ENCODE measurements at places on chromosomes 5 and 9.

DNA sequence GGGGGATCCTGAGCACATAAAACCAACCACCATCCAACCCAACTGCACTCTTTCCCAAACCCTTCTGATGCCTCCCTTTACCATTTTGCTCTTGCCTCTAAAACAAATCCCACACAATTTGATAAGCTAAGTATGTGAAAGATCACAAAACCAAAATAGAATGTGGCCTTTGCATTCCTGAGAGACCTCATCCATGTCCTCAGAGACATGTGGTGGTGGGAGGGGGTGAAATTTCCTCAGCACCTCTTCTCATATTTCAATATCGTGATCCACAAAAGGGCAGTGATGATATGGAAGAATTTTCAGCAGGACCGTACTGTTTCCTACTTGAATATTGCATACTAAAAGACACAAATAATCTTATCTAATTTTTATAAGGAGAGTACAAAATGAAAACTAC is 423.3 kb downstream of the TLE1 start:
- DNase-seq: no peak

- no peak for DNase-seq
Observed at GRCh38 chr5:15013654-15014463, 142.3 kb upstream of the ANKH start.

DNA sequence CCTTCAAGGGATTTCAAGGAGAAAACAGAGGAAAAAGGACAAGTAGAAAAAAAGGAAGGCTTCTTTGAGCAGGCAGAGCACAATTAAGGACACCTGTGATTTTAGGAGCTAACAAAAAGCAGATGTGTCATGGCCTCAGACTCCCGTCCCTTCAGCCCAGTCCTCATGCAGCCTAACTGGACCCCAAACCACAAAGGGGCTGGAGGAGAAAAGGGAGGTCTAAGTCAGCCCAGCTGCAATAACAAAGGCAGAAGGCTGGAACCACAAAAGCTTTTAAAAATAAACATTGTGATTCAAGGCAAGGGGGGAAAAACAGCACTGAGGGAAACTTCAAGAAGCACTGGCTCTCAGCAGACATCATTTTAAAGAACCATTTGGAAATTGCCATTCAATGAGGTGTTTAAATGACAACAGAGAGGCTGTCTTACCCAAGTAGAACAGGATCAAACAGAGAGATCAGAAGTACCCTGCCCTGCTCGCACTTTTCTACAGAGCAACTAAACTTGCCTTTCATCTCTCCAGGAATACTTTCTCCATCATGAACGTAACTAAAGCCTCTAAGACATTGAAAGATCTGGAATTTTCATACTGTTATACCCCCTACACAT is 89.3 kb downstream of the SEMA5A start:
- no peak for DNase-seq

DNA sequence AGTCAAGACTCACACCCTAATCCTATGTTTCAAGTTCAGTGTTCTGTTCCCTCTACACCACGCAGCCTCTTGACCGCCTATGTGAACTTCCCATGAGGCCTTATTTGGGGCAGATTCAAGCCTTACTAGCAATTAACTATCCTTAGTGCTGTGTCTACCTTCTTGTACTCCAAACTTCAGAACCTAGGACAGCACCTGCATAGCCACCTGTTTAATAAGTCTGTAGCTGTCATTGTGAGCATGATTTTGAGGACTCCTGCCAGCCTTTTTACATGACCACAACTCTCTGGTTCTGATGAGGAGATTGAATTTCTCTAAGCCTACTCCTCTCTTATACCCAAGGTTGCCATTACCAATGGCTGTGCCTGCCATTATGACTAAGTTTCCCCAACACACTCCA is 50.8 kb upstream of the PCSK1 start:
- DNase-seq: peak; percentile 16

DNA sequence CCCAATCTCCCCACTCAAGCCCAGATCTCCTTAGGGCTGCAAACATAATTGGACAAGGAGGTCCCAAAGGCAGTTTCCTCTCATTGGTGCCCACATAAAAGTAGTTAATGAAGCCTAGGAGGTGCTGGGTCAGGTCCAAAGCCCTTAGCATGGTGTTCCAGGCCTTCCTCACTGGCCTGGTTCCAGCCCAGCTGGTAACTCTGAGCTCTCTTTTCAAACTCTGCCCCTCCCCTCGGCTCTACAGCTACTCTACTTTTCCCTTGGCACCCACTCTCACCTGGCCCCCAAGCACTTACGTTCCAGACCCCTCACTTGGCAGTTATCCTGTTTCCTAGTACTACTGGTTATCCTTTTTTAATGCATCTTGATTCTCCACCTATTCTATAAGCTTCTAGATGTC is 9.9 kb downstream of the SEPTIN8 start:
- no peak for DNase-seq
